ENCODE measurements at places on chromosomes 5 and 9.

GRCh38 chr5:100852988-100853449 is 50.1 kb downstream of the ST8SIA4 start:
- H3K4me3 ChIP-seq, result no peak overlapping the region
- H3K36me3 ChIP-seq, result no peaks in the 10 kb centered on the region

- H3K27ac ChIP-seq, result no peak overlapping the region
- no peaks in the 10 kb centered on the region for H3K27me3 ChIP-seq
- no peaks in the 10 kb centered on the region for H3K4me1 ChIP-seq
Measured at GRCh38 chr9:34492051-34492450, 30.7 kb downstream of the ENHO start.

- no peaks in the 10 kb centered on the region for H3K4me1 ChIP-seq
- no peaks in the 10 kb centered on the region for H3K36me3 ChIP-seq
- no peak overlapping the region for H3K4me3 ChIP-seq
- H3K27ac ChIP-seq, result no peak overlapping the region
- DNase-seq, result no peak
Measured at GRCh38 chr5:54531546-54531945, 14.0 kb downstream of the SNX18 start.

DNA sequence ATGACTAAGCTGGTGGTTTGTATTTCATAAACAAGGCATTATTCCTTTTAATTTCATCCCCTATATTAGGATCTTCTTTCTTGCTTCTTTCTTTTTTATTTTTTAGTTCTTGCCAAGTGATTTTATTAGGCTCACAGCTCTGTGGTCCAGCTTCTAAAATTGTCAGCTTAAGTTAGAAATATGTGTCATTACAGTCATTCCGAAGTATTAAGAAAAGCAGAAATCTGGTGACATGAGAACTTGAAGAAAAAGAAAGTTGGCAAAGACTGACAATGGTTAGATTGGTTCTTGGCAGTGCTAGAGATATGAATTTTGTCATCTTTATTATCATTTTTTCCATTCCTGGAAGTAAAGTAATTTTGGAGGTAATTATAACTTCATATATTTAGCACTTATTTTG is 166.5 kb upstream of the PRR16 start:
- H3K36me3 ChIP-seq, result no peaks in the 10 kb centered on the region
- no peaks in the 10 kb centered on the region for H3K27me3 ChIP-seq
- H3K4me1 ChIP-seq, result no peaks in the 10 kb centered on the region
- H3K4me3 ChIP-seq, result no peak overlapping the region
- DNase-seq, result no peak
- no peak overlapping the region for H3K27ac ChIP-seq

GRCh38 chr9:90445391-90445790 is 197.2 kb downstream of the DIRAS2 start:
- H3K4me1 ChIP-seq, result no peaks in the 10 kb centered on the region
- DNase-seq, result no peak
- no peaks in the 10 kb centered on the region for H3K27me3 ChIP-seq
- no peaks in the 10 kb centered on the region for H3K36me3 ChIP-seq
- no peak overlapping the region for H3K27ac ChIP-seq

- no peaks in the 10 kb centered on the region for H3K27me3 ChIP-seq
- H3K27ac ChIP-seq, result no peak overlapping the region
- no peaks in the 10 kb centered on the region for H3K36me3 ChIP-seq
- H3K4me1 ChIP-seq, result no peaks in the 10 kb centered on the region
- no peak overlapping the region for H3K4me3 ChIP-seq
Measured at GRCh38 chr5:58115811-58116210, 344.1 kb downstream of the PLK2 start.

- no peak overlapping the region for H3K4me3 ChIP-seq
- no peak overlapping the region for H3K27ac ChIP-seq
- peaks cover 14% of the 10 kb centered on the region for H3K4me1 ChIP-seq
- DNase-seq, result no peak
- peaks cover 5% of the 10 kb centered on the region for H3K27me3 ChIP-seq
Measured at GRCh38 chr9:126702151-126703001, 88.6 kb downstream of the LMX1B start.

- no peaks in the 10 kb centered on the region for H3K27me3 ChIP-seq
- no peak overlapping the region for H3K4me3 ChIP-seq
- no peak overlapping the region for H3K27ac ChIP-seq
- H3K4me1 ChIP-seq, result no peaks in the 10 kb centered on the region
Measured at GRCh38 chr5:142994218-142994617, 224.0 kb downstream of the ARHGAP26 start.

- H3K4me1 ChIP-seq, result peaks cover 3% of the 10 kb centered on the region
- H3K4me3 ChIP-seq, result no peak overlapping the region
- H3K27ac ChIP-seq, result no peak overlapping the region
- H3K27me3 ChIP-seq, result peaks cover 24% of the 10 kb centered on the region
- DNase-seq, result peak; percentile 54
- no peaks in the 10 kb centered on the region for H3K36me3 ChIP-seq
Measured at GRCh38 chr9:121698627-121699570, 47.5 kb downstream of the DAB2IP start.

GRCh38 chr5:52922384-52922783 is 66.8 kb upstream of the ITGA2 start:
- DNase-seq, result no peak
- H3K4me3 ChIP-seq, result no peak overlapping the region
- H3K4me1 ChIP-seq, result no peaks in the 10 kb centered on the region

- no peak overlapping the region for H3K4me3 ChIP-seq
- no peak overlapping the region for H3K27ac ChIP-seq
- H3K27me3 ChIP-seq, result no peaks in the 10 kb centered on the region
- no peak for DNase-seq
- H3K36me3 ChIP-seq, result no peaks in the 10 kb centered on the region
- no peaks in the 10 kb centered on the region for H3K4me1 ChIP-seq
Measured at GRCh38 chr9:16627967-16628366, 242.5 kb downstream of the BNC2 start.

DNA sequence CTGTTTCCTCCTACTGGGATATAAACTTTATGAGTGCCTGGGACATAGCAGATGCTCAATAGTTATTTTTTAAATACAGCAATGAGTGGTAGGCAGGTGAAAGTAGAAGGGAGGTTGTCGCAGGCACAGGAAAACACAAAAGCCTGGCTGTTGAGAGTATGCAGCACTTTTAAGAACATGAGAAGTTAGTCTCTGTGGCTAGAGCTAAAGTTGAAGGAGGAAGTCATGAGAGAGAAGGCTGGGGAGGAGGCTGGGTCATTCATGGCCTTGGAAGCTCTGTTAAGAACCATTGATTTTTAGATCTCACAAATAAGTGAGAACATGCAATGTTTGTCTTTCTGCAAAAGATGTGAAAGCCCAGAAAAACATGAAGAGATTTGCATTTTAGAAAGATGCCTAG is 126.7 kb downstream of the PRKACG start:
- H3K4me3 ChIP-seq, result no peak overlapping the region
- H3K27ac ChIP-seq, result no peak overlapping the region
- no peak for DNase-seq
- no peaks in the 10 kb centered on the region for H3K27me3 ChIP-seq
- H3K36me3 ChIP-seq, result no peaks in the 10 kb centered on the region
- H3K4me1 ChIP-seq, result peaks cover 3% of the 10 kb centered on the region

DNA sequence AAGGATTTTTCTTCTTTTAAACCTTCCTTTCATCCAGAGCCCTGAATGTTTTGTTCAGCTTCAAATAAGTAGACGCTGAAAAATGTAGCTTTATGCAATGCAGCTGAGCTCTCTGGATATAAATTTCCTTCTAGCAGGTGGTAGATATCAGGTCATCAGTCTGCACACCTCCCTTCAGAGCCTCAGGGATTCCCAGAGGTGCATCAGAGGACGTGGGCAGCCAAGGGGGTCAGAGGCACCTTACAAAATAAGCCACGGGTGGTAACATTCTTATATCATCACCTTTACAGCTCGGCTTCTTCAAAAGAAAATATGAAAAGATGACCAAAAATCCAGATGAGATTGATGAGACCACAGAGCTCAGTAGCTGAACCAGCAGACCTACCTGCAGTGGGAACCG is 19.3 kb downstream of the MOCS2 start:
- H3K27ac ChIP-seq, result no peak overlapping the region
- H3K4me3 ChIP-seq, result no peak overlapping the region
- no peaks in the 10 kb centered on the region for H3K27me3 ChIP-seq
- H3K36me3 ChIP-seq, result no peaks in the 10 kb centered on the region
- no peak for DNase-seq

- peaks cover 15% of the 10 kb centered on the region for H3K4me1 ChIP-seq
- no peak for DNase-seq
- H3K27ac ChIP-seq, result no peak overlapping the region
- no peaks in the 10 kb centered on the region for H3K27me3 ChIP-seq
- peaks cover 6% of the 10 kb centered on the region for H3K36me3 ChIP-seq
- no peak overlapping the region for H3K4me3 ChIP-seq
Measured at GRCh38 chr5:180289433-180289832, 2.5 kb downstream of the MAPK9 start.

DNA sequence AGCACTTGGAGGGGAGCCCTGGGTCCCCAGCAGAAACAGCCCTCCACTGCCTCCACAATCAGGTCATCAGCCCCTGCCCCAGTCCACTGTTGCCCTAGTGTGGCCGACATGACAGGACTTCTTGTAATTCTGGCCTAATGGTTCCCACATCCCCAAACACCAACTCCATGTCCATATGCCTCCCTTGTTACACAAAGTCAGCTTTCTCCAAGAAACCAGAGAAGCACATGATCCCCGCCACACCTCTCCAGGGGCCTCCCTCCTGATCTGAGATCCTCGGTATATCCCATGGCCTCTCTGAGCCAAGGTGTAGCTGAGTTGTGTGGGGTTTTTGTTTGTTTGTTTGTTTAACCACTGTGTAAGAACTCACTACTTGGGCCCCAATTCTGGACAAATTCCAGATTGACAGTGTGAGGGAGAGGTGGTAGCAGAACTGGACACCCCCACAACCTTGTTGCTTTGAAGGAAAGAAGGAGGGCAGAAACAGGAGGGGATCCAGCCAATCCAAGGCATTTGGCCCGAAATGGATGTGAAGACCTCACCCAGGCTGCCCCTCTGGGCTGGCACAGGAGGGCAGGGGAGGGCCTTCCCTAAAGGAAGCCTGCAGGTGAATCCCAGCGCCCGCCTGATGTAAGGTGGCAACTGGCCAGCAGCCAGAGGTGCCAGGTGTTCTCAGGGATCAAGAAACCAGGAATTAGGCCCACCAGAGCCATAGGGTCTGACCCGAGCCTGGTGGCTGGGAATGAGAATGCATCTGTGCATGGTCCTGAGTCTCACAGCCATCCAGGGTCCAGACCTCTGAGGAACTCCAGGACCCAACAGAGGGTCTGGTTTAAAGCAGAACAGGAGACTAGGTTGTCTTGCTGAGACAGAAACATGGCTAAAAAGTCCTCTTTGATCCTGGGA is 13.4 kb downstream of the IRF1 start:
- no peak overlapping the region for H3K4me3 ChIP-seq
- no peaks in the 10 kb centered on the region for H3K27me3 ChIP-seq
- peaks cover 38% of the 10 kb centered on the region for H3K4me1 ChIP-seq
- DNase-seq, result no peak
- H3K36me3 ChIP-seq, result peaks cover 6% of the 10 kb centered on the region

GRCh38 chr9:72839085-72839484 is 113.8 kb downstream of the ALDH1A1 start:
- H3K4me1 ChIP-seq, result no peaks in the 10 kb centered on the region
- H3K27me3 ChIP-seq, result no peaks in the 10 kb centered on the region
- H3K36me3 ChIP-seq, result no peaks in the 10 kb centered on the region
- DNase-seq, result no peak

Measured in effector memory CD4-positive, alpha-beta T cell (primary cell).